ENCODE measurements at places on chromosomes 6 and 20.

GRCh38 chr20:38152175-38152620 is 12.9 kb downstream of the TGM2 start:
- DNase-seq, result no peak

GRCh38 chr20:61340157-61340556 is 88.1 kb downstream of the CDH4 start:
- DNase-seq, result no peak

GRCh38 chr20:48791666-48792071 is 36.1 kb downstream of the PREX1 start:
- no peak for DNase-seq

- DNase-seq, result no peak
These were observed 2.8 kb downstream of the PROCR start for GRCh38 chr20:35174458-35175216.

- DNase-seq, result no peak
These were observed 11.7 kb upstream of the IGF2R start for GRCh38 chr6:159957071-159957673.
